NCI-H774 (cell line): ENCODE measurements at places on chromosomes 1 and 21.

DNA sequence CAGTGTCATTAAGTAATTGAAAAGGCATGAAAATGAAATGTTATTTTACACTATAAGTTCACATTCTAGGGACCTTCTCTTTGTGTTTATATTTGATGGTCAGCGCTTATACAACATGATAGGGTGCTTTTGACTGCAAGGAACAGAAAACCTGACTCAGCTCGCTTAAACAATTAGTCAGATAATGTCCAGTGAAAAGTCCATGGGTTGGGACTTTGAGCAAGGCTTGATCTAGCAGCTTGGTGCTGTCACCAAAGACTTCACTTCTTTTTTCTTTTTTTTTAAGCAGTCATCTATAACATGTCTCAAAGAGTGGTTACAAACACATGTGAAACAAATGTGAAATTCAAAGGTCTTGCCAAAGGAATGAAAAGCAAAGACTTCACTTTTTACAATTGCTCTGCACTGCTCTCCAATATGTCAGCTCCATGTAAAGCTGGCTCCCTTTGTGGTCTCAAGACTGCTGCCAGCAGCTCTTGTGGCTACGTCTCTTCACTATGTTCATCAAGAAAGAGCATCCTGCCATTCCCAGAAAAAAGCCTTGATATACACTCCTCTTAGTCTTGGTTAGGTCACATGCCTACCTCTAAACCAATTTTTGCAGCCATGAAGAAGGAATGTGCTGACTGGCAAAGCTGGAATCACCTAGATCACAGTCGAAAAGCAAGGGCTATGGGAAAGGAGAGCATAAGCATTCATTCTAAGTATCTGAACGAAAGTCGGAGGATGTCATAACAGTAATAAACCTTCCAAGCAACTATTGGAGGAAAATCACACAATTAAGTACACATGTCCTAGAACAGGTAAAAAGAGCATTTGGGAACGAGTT lies 15.2 kb downstream of the F3 start:
- DNase-seq = no peak

DNA sequence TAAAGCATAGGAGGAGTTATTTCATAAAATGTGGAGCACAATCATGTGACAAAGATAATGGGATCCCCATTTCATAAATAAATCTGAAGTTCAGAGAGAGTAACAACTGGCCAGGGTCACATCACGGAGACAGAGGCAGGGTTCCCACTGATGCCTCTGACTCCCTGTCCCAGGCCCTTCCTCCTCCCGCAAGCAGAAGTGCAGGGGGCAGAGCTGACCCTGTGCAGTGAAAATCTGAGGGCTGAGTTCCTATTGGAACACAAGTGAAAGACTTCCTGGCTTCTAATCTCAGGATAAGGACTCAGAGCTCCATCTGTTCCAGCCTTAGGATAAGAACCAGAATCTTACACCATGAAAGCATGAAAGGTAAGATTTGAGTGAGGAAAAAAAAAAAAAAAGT lies 22.0 kb downstream of the SELL start:
- DNase-seq = no peak

- DNase-seq = no peak
These were observed 111.7 kb upstream of the LBR start for GRCh38 chr1:225539575-225539974.

DNA sequence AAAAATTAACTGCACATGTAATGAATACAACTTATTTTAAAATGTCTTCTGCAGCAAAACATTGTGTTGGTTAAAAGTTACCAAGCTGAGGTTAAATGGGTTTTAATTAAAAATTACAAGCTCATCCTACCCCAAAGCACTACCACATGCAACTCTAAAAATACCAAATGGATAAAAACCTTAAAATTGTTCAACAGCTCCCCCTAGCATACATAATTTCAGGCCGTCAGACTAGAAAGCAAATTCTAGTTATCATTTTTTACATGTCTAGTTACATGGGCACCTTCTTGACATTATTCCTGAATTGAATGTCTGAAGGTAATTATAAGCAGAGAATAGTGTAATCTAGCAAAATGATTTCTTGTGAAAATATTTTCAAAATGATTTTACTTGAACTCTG lies 176.5 kb downstream of the C1orf21 start:
- peak; percentile 32 for DNase-seq

DNA sequence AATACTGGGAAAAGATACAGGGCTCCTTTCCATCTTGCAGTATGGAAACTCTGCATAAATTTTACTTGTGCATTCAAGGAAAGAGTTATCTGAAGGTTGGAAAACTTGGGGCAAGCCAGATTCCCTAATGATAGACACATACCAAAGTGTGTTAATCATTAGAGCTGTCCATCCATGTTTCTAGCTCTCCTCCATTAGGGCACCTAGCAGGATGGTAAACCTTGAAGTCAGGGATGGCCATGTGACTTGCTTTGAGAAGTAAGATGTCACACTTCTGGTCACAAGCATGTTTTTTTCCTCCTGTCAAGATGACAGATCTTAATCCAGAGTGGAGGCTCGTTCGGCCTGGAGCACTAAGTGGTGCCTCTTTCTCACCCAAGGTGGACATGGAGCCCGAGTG lies 241.9 kb upstream of the RUNX1 start:
- DNase-seq = no peak

GRCh38 chr1:242586360-242586680 lies 61.8 kb upstream of the PLD5 start:
- DNase-seq = no peak

DNA sequence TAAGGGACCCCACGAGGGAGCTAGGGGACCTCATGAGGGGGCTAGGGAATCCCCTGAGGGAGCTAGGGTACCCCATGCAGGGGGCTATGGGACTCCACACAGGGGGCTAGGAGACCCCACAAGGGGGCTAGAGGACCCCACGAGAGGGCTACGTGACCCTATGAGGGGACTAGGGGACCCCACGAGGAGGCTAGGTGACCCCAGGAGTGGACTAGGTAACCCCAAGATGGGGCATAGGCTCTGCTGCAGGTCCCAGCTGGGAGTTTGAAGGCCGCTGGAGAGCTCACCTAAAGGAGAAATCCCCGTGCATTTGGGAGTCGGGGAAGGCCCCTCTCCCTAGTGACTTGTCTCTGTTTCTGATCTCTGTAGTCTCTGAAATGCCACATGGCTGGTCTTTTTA lies 50.0 kb upstream of the DMRTB1 start:
- no peak for DNase-seq

DNA sequence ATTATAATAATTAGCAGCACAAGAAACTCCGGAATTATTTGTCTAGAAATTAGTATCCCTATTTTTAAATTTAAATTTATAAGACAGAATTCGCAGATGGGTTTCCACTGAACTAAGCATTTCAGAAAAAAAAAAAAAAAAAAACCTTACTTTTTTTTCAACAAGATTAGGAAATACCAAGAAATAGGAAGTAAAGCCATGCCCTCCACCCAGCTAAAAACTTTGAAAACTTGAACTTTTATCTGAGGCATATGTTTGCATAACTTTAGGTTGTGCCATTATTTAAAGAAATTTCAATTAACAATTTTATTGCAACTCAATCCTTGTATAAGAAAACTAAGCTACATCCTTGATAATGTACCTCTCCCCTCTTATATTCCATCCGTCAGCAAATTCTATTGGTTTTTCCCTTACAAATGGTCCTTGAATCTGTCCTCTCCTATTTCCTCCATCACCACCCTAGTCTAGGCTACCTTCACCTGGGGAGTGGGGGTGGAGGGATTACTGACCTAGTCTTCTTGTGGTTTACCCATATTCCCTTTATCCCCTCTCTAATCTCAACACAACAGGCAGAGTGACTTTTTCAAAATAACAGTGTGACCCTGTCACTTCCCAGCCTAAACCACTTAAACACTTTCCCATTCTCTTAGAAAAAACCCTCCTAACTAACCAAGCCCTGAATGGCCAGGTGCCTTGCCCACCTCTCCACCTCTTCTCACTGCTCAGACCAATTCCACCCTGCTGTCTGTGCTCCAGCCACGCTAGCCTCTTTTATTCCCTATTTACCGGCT lies 1.4 kb upstream of the EVI5 start:
- DNase-seq = no peak

GRCh38 chr21:38954588-38955004 lies 148.9 kb downstream of the ETS2 start:
- DNase-seq = peak; percentile 92

DNA sequence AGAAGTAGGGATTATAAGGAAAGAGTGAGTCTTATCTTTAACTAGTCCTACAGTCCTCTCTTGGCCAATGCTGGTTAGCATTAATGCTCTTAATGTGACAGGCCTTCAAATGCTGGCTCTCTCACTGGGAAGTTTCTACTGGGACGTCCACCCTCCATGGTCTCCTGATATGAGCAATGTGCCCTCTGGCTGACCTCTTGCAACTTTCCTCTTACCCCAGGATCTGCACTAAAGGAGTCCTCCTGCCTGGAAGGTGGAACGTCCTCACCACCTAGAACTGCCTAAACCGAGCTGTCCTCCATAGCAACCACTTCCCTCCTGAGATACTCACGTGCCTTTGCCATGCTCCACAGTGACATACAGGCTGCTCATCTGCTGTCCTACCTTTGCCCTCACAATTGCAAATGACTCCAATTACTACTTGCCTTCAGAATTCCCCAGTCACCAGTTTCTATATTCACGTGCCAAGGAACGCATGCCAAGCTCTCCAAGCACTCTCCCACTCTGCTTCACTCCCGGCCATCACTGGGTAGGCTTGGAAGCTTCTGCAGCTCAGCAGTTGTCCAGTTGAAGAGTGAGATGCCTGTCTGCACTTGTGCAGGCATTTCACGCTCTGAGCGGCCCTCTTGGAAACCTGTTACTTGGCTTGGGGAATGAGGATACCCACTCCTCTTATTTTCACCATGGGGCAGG lies 404.7 kb downstream of the RRAGC start:
- no peak for DNase-seq

- no peak for DNase-seq
These were observed 11.1 kb upstream of the MSTO1 start for GRCh38 chr1:155598842-155599331.

DNA sequence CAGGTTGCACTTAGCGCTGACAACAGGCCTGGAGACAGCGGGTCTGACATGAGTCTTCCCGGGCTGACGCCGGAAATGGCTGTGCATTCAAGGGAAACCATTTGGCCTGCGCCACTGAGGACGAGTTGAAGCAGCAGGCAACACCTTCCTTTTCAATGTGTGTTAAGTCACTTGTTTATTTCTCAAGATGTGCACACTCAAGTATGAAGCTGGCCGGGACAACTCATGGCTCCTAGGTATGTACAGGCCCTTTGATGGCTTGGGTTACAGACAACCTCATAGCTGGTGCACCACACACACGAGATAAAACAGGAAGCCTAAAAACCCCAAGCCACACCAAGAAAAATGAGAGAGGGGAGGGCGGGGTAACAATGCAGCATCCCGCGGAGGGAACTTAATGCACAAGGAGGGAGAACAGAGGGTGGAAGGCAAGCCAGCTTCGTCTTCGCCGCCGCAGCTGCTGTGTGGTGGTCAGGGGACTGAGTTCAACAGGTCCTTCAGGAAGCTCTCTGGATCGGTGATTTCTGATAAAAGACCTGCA lies 118.0 kb upstream of the IFFO2 start:
- DNase-seq = no peak

DNA sequence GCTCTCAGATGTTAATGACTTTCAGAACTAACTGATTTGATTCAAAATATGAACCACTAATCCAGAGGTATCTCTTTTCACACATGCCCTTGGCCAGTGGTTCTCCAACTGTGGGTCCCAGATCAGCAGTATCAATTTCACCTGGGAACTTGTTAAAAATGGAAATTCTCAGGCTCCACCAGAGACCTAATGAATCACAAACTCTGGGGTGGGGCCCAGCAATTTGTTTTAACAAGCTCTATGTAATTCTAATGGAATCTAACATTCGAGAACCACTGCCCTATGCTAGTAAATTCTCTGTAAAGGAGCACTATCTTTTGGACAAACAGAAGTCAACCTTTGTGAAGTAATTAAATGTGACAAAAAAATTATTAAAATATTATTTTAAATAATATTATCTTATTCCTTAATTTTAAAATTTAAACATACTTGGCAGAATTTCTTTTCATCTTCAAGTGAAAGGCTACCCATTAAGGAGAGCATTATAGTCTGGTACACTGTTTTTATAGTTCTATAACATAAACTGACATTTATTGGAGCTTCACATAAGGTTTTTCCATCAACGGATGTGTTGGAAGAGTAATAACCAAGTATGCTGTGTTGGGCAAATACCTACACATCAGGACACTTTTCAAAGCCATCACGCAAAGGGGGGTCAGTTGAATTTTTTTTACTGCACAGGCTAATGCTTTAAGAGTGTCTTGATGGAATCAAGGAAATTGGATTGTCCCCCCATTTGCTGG lies 130.4 kb downstream of the LHX4 start:
- no peak for DNase-seq

DNA sequence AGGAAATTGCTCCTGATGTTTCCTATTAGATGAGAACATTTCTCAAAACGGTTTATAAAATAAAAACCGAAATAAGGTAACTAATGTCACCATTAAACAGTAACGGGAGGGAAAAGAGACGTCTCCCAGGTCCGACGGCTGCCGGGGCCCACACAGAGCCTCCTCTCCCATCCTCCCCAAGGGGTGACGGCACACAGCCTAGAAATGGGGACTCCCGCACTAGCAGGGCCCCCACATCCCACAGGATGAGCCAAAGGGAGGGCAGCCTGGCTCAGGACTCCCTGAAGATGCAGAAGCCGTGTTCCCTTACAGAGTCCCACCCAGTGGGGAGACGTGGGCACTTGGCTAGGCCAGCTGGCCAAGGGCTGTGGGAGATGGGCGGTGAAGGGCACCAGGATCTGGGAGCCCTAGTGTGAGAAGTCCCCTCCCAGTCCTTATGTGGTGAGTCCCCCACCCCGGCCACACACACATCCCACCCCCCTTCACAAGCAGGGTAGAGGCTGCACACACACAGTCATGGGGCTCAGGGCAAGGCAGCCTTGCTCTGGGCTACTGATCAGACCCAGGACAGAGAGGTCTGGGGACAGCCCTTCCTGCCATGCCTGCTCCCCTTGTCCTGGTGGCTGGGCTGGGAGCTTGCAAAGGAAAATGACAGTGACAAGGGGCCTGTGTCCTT lies 3.3 kb downstream of the KRTAP10-3 start:
- DNase-seq = no peak

DNA sequence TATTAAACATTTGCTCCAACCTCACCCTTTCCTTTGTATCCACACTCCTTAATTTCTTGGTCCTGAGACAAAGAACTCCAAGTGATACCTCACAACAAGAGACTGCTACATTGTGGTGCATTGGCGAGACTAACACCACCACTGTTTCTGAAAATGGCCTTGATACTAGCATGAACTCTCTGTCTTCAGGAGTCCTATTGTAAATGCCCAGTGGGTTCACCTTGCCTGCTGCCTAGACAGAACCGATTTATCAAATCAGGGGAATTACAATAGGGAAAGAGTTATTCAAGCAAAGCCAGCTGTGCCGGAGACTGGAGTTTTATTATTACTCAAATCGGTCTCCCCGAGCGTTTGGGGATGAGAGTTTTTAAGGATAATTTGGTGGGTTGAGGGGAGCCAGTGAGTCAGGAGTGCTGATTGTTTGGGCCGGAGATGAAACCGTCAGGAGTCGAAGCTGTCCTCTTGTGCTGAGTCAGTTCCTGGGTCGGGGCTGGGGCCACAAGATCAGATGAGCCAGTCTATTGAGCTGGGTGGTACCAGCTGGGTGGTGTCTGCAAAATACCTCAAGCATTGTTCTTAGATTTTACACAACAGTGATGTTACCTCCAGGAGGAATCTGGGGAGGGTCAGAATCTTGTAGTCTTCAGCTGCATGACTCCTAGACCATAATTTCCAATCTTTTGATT lies 83.1 kb downstream of the DESI2 start:
- no peak for DNase-seq

- DNase-seq = no peak
These were observed 85.8 kb downstream of the MRPS6 start for GRCh38 chr21:34158866-34159835.
